ENCODE measurements at places on chromosomes 2 and 18. TPM values are rescaled to one million over a fixed set of nuclear protein-coding genes. Genes with fewer than 3 reads are reported as not detected.

UGT1A4 gene
- total RNA-seq: not detected

DOK6 gene
- 1.4 TPM for total RNA-seq

SEPTIN2 gene
- total RNA-seq: 290 TPM

CROCC2 gene
- total RNA-seq: not detected

DNA sequence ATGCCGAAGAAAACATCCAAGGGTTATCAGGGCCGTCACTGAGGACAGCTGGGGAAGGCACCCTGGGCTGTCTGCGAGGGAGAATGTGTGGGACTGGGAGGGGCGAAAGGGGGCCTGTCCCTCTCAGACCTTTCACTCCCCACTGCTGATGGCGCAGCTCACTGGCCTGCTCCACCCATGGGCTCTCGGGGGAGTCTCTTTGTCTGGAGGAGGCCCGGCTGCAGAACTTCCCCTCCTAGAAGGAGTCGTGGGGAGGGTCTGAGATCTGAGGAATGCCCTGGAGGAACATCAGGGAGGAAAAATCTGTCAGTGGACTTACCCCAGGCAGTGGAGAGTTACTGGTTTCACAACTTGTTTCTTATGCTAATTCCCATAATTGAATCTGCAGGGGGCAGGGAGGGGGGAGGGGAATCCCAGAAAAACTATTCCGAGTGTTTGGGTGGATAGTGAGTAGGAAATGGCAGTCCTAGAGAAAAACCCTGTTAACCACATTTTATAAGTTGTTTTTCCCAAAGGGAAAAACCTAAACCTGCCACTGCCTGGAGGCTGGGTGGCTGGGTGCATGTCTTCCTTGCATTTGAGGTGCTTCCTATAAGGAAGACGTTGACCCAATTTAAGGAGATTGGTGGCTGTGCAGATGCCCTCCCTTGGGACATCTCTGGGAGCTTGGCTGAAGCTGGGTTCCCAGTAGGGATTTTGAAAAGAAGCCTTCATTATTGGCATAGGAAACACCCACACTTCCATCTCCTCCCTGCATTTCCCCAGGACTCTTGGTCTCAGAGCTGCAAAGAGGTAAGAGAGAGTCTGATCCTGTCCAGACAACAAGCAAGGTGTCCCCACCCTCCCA is 11.7 kb upstream of the SEMA4C start:
- no peak for DNase-seq

- no peak for DNase-seq
These were observed 64.0 kb downstream of the FMNL2 start for GRCh38 chr2:152399003-152399402.

GRCh38 chr2:2932692-2933305 is 444.8 kb downstream of the EIPR1 start:
- peak; percentile 55 for DNase-seq

GRCh38 chr2:151632993-151633565 is 101.2 kb downstream of the NEB start:
- DNase-seq: no peak

GRCh38 chr2:75428060-75428459 is 132.7 kb downstream of the EVA1A start:
- DNase-seq: no peak

GRCh38 chr2:98833172-98833916 is 102.4 kb upstream of the MGAT4A start:
- DNase-seq: no peak

- no peak for DNase-seq
These were observed 18.0 kb downstream of the MBP start for GRCh38 chr18:77114415-77115191.
